ENCODE measurements at places on chromosomes 4 and X. TPM values are rescaled to one million over a fixed set of nuclear protein-coding genes. Genes with fewer than 3 reads are reported as not detected.

PAGE1 gene
- not detected for total RNA-seq

ADAMTS3 gene
- total RNA-seq, result 2.3 TPM

ARHGEF9 gene
- 33.0 TPM for total RNA-seq

RNF128 gene
- 3.0 TPM for total RNA-seq

GUCY1A1 gene
- total RNA-seq, result 16.1 TPM

IL3RA gene
- 17.5 TPM for total RNA-seq

TSPAN5 gene
- total RNA-seq, result 19.1 TPM

DDIT4L gene
- 11.5 TPM for total RNA-seq

S100P gene
- 6.3 TPM for total RNA-seq

ANKRD50 gene
- 38.4 TPM for total RNA-seq

DMRTC1 gene
- total RNA-seq, result not detected

SSX1 gene
- total RNA-seq, result not detected

FAM184B gene
- not detected for total RNA-seq

PFKFB1 gene
- total RNA-seq, result 2.2 TPM

KCND1 gene
- 2.5 TPM for total RNA-seq

PRDM8 gene
- total RNA-seq, result 8.0 TPM

SPANXD gene
- not detected for total RNA-seq

MND1 gene
- total RNA-seq, result not detected

HMGN5 gene
- 9.5 TPM for total RNA-seq

PWWP3B gene
- 0.62 TPM for total RNA-seq

SERTM2 gene
- total RNA-seq, result 0.76 TPM

ATP1B4 gene
- total RNA-seq, result not detected

IDH3G gene
- 39.9 TPM for total RNA-seq

TMEM31 gene
- total RNA-seq, result 1.4 TPM

CDX4 gene
- total RNA-seq, result not detected

MFAP3L gene
- total RNA-seq, result 30.7 TPM

MBNL3 gene
- total RNA-seq, result 22.6 TPM

SLC2A9 gene
- 7.4 TPM for total RNA-seq

All from sciatic nerve (tissue), 2 donors.